ENCODE measurements at places on chromosomes 3 and 15.

DNA sequence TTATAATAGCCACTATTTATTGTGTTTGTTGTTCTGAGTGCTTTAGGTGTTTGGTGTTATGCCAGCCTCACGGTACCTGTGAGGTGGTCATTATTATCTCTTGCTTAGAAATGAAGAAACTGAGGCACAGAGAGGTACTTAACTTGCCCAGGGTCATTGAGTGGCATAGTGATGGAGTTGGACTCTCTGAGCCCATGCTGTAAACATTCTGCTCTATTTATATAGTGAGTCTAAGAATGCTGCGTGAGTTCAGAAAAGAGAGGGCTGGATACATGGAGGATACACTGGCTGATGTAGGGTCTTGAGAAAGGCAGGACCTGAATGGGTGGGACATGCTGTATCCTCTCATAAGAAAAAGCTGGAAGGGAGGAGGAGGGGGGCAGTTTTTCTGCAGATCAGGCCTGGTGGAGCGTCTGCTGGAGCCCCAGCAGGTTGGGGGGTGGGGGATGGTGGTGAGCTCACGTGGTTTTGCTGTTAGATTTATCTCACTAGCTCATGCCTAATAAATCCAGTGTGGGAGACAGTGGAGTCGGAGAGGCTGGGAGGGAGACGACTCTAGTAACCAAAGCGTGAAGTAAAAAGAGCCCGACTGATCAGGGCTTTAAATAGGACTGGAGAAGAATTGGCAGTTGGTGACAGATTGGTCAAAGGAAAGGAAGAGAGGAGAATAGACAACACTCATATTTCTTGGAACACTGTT, 16.0 kb downstream of the MED12L start:
- DNase-seq = no peak

GRCh38 chr3:15476378-15476777, 45.1 kb downstream of the COLQ start:
- DNase-seq = no peak

DNA sequence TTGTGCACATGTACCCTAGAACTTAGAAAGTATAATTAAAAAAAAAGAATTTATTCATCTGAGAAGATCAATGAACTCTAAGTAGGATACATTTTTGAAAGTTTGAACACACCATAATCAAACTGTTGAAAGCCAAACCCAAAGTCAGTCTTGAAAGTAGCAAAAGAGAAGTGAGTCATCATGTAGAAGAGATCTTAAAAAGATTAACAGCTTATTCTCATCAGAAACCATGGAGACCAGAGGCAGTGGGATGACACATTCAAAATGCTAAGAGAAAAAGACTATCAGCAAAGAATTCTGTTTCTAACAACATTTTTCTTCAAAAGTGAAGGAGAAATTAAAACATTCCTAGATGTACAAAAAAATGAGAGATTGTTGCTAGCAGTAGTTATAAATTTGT, 60.7 kb downstream of the TIMP4 start:
- no peak for DNase-seq

DNA sequence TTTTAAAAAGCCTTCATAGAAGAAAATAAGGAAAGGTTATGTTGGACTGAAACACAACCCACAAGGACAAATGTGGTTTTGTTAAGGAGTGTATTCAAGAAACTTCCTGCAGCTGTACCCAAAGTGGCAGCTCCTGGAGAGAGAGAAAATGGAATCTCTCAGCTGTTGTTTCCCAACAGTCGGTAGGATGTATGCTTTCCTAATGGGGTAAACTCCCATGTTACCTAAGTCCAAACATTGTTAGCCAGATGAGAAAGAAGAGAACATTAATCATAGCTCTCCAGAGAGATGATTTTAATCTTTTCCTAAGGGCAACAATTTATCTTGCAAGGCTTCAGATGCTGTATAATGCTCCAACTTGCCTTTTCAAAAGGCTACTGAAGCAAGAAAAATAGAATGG, 22.6 kb upstream of the TEX9 start:
- DNase-seq = no peak

DNA sequence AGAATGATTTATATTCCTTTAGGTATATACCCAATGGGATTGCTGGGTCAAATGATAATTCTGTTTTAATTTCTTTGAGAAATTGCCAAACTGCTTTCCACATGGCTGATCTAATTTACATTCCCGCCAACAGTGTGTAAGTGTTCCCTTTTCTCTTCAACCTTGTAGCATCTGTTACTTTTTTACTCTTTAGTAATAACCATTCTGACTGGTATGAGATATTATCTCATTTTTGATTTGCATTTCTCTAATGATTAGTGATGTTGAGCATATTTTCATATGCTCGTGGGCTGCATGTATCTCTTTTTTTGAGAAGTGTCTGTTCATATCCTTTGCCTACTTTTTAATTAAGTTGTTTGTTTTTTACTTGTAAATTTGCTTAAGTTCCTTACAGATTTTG, 1264.2 kb downstream of the OTOL1 start:
- DNase-seq = no peak

DNA sequence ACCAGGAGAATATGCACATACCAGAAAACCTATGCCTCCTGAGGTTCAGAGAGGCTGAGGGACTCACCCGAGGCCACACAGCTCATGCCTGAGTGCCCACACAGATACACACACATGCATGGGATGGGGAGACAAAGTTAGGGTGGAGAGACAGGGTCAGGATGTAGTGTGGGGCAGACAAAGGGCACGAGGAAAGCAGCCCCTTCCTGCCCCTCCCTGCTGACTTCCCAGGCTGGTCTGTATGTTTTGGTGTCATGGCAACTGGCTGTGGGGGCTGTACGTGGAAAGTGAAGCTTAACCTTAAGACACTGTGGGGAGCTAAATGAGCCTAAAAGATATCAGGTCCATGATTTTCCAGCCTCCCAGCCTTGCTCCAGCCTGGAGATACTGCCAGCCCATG, 57.8 kb downstream of the EPHB3 start:
- no peak for DNase-seq

DNA sequence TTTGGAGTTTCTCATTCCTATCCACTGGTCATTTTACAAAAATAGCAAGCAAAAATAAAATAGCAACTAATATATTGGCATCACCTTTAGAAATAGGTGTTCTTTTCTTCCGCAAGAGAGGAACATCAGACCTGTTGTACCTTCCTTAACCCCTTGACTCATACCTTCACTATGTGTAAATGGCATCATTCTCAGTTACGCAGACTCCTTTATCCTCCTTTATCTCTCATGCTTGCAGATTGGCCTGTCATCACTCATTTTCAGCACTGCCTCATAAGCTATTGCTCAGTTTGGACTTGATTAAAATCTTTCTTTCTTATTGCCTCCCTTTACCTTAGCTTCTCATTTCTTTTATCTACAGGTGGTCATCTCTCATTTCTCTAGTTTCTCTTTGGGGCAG, 21.4 kb downstream of the ARHGEF26 start:
- DNase-seq = no peak

GRCh38 chr3:49779358-49780079, 6.8 kb downstream of the IP6K1 start:
- no peak for DNase-seq

DNA sequence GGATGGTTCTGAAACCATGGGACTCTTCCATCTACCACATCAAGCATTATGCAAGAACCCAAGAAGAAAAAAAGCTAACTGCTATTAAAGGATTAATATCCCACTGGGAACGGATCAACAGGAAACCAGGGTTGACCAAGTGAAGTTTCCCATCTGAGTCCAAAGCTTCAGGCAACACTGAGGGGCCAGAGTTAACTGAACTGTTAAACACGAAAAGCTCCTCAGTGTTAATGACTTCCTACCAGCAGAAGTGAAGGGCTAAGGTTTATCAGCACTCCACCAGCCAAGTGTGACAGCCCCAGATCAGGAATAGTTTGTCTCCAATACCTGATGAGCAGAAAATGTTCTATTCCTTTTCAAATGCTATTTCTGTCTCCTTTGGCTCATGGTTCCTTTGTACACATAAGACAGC, 36.7 kb downstream of the PTPN9 start:
- no peak for DNase-seq

- DNase-seq = no peak
These were observed 189.0 kb upstream of the MCTP2 start for GRCh38 chr15:94042180-94042928.

GRCh38 chr15:58357529-58358476, 74.0 kb upstream of the LIPC start:
- DNase-seq = no peak

DNA sequence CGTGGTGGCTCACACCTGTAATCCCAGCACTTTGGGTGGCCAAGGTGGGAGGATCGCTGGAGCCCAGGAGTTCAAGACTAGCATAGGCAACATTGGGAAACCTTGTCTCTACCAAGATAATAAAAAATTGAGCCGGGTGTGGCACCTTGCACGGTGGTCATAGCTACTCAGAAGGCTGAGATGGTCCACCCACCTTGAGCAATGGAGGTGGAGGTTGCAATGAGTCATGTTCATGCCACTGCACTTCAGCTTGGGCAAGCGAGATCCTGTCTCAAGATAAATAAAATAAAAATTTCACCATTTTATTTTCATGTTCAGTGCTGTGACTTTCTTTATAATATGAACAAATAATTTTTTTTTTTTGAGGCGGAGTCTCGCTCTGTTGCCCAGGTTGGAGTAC, 12.5 kb downstream of the MAPK6 start:
- DNase-seq = no peak

GRCh38 chr3:43330981-43331380, 44.6 kb downstream of the SNRK start:
- no peak for DNase-seq

DNA sequence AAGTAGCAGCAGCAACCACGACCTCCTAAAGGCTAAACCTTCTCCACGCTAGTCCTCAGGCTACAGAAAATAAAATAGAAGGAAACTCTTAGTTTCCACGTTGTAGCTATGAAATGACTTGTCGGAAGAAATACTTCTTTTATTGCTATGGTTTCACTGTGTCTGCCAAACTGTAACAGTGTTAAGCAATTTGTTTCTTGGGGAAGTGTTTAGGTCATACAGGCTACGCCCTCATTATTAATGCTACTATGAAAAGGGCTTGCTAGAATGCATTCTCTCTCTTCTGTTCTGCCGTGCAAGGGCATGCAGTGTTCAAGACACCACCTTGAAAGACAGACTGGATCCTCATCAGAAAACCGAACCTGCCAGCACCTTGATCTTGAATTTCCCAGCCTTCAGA, 462.7 kb downstream of the PLOD2 start:
- DNase-seq = no peak

- DNase-seq = no peak
These were observed at the start of gene MCF2L2 for GRCh38 chr3:183428447-183429211. MCF2L2 (minus strand) TSS chr3:183428619; CDS start chr3:183427977, 642 bp downstream.

DNA sequence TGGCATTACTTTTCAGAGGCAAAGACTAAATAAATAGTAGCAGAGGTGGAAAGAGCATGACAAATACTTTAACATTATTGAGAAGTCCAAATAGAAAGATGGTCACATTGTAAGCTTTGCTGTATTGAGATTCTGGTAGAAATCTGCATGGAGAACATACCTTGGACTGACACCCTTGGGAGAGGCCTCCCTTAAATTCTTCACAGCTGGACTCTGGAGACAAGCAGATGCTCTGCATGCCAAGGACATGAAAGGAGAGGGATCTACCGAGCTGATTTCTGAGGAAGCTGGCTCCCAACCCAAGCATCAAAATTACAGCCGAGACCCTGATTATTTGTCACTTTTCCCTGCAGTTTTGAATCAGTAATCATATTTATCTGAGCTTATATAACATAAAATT, 212.5 kb upstream of the COL8A1 start:
- DNase-seq = no peak

DNA sequence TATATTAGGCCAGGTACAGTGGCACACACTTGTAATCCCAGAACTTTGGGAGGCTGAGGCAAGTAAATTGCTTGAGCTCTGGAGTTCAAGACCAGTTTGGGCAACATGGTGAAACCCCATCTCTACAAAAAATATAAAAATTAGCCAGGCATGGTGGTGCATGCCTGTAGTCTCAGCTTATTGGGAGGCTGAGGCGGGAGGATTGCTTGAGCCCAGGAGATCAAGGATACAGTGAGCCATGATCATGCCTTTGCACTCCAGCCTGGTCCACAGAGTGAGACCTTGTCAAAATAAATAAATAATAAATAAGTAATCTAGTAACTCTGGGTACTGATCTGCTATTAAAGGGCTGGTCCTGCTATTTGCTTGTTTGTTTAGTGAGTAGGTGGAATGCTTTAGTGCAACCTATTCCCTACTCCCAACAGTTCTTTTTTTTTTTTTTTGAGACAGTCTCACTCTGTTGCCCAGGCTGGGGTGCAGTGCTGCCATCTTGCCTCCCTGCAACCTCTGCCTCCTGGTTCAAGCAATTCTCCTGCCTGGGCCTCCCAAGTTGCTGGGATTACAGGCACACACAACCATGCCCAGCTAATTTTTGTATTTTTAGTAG, 9.1 kb upstream of the INO80 start:
- no peak for DNase-seq

- DNase-seq = peak; percentile 58
These were observed 166.9 kb downstream of the UACA start for GRCh38 chr15:70596354-70597055.

GRCh38 chr15:57376696-57377477, 582 bp downstream of the CGNL1 start:
- DNase-seq = no peak

DNA sequence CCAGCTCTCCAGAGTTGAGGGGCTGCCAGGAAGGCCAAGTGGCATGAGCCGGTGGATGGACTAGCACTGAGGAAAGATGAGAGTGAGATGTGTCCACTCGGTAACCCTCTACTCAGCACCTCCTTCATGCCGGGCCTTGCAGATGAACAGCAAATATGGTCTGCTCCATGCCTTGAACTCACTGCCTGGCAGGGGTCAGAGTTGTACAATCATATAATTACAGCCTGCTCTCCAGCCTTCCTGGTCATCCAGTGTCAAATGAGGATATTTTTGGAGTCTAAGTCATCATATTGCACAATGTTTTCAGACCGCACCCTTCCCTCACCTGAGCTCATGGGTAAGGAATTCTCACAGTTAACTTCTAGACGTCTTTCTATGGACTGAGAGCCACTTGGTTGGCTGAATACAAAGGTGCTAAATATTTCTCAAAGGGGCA, 4.9 kb downstream of the MGLL start:
- DNase-seq = no peak

GRCh38 chr15:37289109-37289765, 188.9 kb upstream of the MEIS2 start:
- DNase-seq = no peak

GRCh38 chr3:133934073-133934970, 38.6 kb upstream of the RAB6B start:
- no peak for DNase-seq

DNA sequence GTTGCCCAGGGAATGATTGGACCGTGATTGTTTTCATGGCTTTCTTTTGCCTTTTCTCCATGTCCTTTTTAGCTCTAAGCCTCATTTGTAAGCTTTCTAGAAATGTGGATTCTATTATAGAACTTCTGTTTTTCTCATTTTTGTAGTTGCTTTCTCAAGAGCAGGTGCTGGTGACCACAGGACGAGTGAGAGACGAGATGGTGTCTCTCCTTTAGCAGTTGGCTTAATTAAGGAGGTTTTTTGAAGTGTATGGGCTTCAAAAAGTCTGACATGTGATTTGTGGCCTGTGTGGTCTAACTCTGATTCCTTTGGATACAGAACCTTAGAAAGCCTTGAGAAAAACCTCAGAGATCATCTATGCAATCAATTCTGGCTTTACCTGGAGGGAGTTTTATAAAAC, 292.8 kb downstream of the LPP start:
- no peak for DNase-seq

- no peak for DNase-seq
These were observed 1114.2 kb downstream of the NSUN3 start for GRCh38 chr3:95177096-95177495.

Measured in amniotic stem cell (primary cell).